ENCODE measurements at places on chromosomes 12 and 14.

- DNase-seq: no peak
Observed at GRCh38 chr12:103852498-103852997, 11.5 kb upstream of the NT5DC3 start.

DNA sequence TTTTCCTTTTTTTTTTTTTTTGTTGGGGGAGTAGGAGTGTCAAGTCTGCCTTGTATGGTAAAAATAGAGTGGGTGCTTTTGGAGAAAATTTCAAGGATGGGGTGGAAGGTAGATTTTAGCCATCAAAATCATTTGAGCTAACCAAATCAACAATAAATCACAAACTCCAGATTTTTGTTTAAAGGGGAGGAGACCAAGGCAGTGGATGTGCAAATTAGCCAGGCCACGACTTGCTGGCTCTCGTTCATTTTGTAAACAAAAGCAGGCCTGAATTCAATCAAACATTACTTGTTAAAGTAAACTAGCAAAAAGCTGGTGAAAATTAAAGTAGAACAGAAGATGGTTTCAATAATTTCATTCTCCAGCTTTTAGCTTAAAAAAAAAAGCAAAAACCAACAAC lies 387.2 kb downstream of the BMP4 start:
- no peak for DNase-seq

DNA sequence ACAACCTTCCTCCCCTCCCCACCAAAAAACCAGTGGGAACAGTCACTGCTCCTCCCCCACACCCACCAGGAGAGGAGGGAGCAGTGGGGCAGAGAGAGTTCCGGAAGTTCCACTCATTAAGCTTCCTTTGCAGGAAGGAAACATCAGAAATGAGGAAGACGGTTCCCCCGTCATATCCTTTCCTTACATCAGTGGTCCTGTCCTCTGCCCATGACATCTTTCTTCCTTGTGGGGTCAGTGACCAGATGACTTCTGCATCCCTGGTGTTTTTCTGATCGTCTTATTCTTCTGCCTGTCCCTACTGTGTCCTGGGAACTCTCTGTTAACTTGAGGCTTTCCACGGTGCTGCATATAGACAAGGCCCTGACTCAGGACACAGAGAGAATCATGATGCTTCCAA lies 40.8 kb upstream of the SPTLC2 start:
- no peak for DNase-seq

- DNase-seq: no peak
Observed at GRCh38 chr12:125455556-125455955, 390.3 kb downstream of the AACS start.

- DNase-seq: no peak
Observed at GRCh38 chr12:113109360-113109759, 26.2 kb downstream of the RASAL1 start.

GRCh38 chr12:119589097-119589496 lies 4.5 kb upstream of the TMEM233 start:
- no peak for DNase-seq

- DNase-seq: no peak
Observed at GRCh38 chr12:3281588-3282383, 204.6 kb downstream of the TSPAN9 start.

GRCh38 chr12:126780343-126780742 lies 1486.6 kb upstream of the TMEM132C start:
- DNase-seq: no peak

- no peak for DNase-seq
Observed at GRCh38 chr14:95818581-95818980, 58.1 kb upstream of the TUNAR start.

DNA sequence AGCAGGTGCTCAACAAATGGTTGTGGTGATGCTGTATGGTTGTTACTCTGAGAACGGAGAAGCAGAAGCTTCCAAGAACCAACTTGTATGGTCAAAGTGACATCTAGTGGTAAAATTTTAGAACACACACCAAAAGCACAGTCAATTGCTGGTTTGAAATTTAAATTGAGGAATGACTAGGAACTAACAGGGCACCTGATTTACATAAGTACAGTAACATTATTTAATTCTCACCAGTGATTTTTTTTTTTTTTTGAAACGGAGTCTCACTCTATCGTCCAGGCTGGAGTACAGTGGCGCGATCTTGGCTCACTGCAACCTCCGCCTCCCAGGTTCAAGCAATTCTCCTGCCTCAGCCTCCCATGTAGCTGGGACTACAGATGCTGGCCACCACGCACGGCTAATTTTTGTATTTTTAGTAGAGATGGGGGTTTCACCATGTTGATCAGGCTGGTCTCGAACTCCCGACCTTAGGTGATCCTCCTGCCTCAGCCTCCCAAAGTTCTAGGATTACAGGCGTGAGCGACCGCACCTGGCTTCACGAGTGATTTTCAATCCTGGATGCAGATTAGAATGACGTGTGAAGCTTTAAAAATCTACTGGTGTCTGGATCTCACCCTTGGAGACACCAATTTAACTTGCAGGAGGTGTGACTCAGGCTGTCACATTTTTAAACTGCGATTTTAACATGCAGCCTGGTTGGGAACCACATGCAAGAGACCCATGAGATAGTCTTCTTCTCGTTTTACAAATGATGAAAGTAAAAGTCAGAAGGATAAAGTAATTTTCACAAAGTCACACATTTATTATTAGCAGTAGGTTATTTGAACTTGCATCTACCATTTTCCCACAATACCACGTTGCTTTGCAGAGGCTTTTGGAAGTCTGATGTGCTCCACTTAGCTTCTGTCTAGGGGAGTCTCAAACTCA lies 14.1 kb upstream of the NUMB start:
- peak; percentile 64 for DNase-seq

DNA sequence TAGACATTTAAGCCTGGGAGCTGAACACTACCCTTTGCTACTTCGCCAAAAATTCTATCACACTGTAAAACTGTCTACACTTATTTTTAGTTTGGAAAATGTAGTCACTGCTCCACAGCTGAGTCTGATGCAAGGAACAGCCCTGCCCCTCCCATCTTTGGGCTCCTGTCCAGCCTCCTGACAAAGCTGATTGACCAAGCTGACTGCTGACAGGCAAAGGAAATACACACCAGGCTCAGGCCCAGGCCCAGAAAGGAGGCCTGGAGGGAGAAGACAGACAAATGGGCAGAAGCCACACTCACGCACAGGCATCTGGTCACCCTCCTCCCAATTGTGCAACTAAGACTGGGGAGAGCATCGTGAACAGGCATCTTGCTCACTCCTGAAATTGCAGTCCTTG lies 55.3 kb downstream of the ISCA2 start:
- DNase-seq: no peak

GRCh38 chr12:108198043-108198442 lies 69.0 kb downstream of the WSCD2 start:
- no peak for DNase-seq

DNA sequence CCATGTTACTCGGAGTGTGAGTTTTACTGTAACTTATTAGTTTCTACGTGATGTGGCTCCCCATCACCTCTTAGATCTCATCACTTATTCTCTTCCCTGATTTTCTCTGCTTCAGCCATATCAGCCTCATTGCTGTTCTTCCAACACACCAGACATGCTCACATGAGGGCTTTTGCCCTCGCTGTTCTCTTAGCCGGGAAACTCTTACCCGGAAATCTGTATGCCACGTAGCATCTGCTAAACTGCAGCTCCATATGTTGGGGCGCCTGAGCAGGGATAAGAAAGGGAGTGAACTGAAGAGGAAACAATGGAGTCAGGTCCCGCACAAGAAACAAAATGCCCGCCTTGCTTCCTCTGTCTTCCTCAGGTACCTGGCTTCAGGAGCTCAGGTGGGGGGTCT lies 16.6 kb downstream of the SMUG1 start:
- no peak for DNase-seq

DNA sequence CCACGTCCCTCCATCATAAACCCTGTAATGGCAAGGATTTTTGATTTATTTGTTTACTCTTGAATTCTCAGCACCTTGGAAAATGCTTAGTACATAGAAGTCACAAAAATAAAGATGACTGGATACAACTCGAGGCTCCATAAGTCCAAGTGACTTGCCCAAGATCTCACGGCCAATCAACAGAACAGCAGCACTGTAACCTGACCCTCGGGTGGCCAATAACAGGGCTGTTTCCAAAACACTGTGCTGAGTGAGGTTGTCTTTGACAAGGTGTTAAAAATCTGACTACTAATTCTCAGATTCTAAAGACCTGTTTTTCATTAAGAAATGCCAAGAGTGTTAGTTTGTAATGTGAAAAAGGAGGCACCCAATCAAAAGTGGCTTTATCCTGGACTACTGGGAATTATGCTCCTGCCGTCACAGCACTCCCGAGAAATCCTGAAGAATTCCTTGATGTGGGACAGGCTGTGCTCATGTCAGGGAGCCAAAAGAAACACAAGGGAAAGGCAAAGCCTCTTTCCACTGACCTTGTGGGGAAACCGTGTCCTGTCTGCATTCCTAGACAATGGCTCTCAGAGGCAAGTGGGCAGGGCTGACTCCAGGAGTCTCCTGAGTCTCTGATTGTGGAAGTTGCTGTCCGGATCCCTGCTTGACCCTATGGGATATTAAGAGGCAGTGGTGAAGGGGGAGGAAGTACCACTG lies 204.7 kb upstream of the PELI2 start:
- no peak for DNase-seq

- DNase-seq: no peak
Observed at GRCh38 chr14:81385419-81385818, 14.7 kb downstream of the STON2 start.

DNA sequence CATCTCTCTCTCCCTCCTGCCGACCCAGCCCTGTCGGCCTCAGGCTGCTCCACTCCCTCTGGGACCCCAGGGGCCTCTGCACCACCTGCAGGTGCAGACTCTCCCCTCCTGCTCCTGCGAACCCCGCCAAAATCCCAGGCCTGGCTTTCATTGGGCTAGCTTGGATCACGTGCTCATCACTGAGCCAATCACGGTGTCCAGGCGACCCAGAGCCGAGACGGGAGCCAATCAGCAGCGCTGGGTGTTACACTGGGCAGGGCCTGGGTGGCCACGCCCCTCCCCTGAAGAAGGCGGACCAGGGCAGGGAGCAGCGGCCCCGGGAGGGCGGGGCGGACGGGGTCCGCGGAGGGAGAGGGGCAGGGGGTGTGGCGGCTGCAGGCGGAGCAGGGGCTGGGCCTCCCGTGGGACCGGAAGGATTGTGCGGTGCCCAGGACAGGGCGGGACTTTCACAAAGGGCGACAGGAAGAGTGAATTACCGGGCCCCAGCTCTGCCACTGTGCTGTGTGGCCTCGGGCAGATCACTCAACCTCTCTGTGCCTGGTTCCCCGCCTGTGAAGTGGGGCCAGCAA lies 66.6 kb upstream of the FBRSL1 start:
- no peak for DNase-seq

- no peak for DNase-seq
Observed at GRCh38 chr12:61043838-61044237, 1216.4 kb upstream of the USP15 start.

DNA sequence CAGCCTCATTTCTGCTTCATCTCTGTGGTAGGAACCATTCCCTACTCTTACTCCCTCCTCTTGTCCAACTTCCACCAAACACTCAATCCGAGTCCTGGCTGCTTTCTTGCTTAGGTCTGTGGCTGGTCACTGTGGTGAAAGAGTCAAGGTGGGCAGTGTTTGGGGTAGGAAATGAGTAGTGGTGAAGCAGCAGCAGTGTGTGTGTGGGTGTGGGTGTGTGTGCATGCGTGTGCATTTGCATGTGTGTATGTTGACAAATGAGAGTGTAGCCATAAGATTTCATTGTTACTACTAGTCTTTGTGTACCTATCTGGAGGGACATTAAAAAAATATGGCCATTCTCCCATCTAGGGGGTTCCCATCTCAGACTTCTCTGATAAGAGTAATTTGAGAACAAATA lies 78.6 kb upstream of the SCN8A start:
- DNase-seq: no peak

- peak; percentile 29 for DNase-seq
Observed at GRCh38 chr14:73740618-73741326, 26.6 kb upstream of the PNMA1 start.

GRCh38 chr12:105944628-105945027 lies 194.1 kb downstream of the NUAK1 start:
- no peak for DNase-seq

- peak; percentile 72 for DNase-seq
Observed at GRCh38 chr12:66241061-66242043, 52.3 kb downstream of the IRAK3 start.

All from EL (cell line).